ENCODE measurements at places on chromosomes 7 and 10. TPM values are rescaled to one million over a fixed set of nuclear protein-coding genes. Genes with fewer than 3 reads are reported as not detected.

GRCh38 chr10:95830044-95830443, 74.1 kb downstream of the ENTPD1 start:
- no peak for DNase-seq
- H3K4me3 ChIP-seq, result no peak overlapping the region
- H3K36me3 ChIP-seq, result no peaks in the 10 kb centered on the region
- H3K4me1 ChIP-seq, result peaks cover 7% of the 10 kb centered on the region

DNA sequence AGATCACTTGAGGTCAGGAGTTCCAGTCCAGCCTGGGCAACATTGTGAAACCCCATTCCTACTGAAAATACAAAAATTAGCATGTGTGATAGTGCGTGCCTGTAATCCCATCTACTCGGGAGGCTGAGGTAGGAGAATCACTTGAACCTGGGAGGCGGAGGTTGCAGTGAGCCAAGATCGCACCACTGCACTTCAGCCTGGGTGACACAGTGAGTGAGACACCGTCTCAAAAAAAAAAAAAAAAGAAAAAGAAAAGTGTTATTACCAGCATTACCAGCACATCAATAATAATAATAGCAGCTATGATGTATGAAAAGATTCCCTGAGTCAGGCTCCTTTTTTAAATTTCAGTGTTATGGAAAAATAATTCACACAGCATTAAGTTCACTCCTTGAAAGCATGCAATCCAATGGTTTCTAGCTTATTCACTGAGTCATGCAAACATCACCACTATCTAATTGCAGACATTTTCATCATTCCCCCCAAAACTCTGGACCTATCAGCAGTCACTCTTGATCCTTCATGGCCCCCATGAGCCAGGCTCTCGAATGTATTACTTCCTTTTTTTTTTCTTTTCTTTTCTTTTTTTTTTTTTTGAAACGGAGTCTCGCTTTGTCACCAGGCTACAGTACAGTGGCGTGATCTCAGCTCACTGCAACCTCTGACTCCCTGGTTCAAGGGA, 228.4 kb downstream of the FANK1 start:
- H3K4me3 ChIP-seq, result no peak overlapping the region
- no peak overlapping the region for H3K27ac ChIP-seq
- no peaks in the 10 kb centered on the region for H3K36me3 ChIP-seq
- H3K4me1 ChIP-seq, result no peaks in the 10 kb centered on the region
- DNase-seq, result no peak

ASB10 gene
- not detected for total RNA-seq

DNA sequence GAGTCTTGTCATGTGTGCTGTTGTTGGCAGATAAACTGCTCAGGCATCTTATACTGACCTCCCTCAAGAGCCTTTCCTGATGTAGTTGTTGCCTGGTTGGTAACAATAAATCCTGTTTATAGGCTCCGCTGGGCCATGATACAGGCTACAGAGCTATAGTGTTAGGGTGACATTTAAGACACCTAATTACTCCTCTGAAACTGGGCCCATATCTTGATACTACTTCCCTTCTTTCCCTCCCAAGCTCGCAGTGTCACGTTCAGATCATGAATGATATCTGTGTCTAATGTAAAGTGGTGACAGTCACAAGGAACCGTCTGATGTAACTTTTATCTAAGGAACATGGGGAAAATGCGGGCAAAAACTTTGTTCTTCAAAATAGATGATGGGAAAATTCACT, 35.4 kb downstream of the CROT start:
- no peak for DNase-seq
- no peaks in the 10 kb centered on the region for H3K4me1 ChIP-seq
- no peak overlapping the region for H3K4me3 ChIP-seq
- H3K27me3 ChIP-seq, result no peaks in the 10 kb centered on the region

DNA sequence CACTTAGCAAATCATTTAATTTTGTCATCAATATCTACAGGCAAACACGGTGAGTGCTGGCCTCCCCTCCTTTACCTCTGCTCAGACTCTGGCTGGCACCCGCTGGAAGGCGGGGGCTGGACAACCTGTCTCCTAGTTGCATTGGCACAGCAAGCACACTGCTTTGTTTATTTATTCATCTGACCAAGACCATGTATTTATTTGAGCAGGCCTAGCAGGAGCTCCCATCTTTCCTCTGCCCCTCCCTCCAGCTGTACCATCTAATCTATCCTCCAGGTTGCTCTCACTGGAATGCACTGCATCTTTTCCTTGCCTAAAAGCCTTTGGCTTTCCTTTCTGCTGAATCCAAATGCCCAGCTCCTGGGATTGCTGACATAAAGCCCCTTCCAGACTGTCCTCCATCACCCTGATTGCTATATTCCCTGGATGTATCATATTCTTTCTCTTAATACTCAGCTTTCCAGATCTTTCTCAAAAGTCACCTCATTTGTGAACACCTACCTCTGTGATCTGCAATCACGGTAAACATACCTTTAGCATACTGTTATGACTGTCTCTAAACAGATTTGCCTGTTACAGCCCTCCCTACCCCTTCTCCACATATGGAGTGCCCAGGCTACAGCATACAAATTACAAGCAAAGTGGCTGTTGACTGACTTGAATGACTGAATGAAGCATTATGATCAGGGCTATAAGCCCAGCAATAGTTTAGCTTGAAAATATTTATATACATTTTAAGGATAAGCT, 9.6 kb downstream of the ELMO1 start:
- H3K4me3 ChIP-seq, result no peak overlapping the region
- no peaks in the 10 kb centered on the region for H3K36me3 ChIP-seq
- no peaks in the 10 kb centered on the region for H3K27me3 ChIP-seq
- no peak for DNase-seq
- no peak overlapping the region for H3K27ac ChIP-seq

GRCh38 chr7:79528421-79528820, 75.0 kb upstream of the MAGI2 start:
- H3K27me3 ChIP-seq, result no peaks in the 10 kb centered on the region
- no peak overlapping the region for H3K27ac ChIP-seq
- no peaks in the 10 kb centered on the region for H3K4me1 ChIP-seq
- no peak for DNase-seq
- H3K36me3 ChIP-seq, result no peaks in the 10 kb centered on the region

DNA sequence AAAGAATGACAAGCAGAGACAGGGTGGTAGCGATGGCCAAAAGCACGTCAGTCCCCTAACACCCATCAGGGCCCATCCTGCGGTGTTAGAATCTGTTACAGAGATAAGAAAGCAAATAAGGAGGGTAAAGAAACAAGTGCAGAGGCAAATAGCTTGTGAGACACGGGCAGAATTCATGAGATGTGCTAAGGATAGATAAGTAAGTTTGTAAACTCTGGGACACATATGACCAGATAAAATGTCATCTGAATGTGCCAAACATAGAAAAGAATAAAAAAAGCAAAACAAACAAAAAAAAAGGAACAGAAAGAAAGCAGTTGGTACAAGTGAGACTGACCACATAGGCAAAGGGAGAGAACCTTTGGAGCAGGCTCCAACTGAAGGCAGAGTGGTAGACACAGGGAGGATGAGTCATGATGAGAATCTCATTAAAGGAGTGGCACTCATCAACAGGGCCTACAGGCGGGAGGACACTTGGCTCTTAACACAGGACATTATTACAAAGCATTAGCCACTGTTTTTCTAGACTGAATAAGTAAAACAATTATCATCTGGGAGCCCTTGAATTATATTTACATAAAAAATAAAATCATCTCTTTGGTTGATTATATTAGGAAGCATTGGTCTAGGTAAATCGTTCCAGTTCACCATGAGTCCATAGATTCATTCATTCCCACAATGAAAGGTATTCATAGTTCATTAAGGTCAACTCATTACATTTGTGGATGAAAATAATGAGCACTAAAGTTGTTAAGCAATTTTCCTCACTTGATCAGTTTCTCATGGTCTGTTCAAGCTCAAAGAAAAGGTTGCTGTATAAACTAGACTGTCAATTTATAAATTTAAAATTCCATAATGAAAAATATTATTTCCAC, 21.5 kb upstream of the EPHB6 start:
- H3K27me3 ChIP-seq, result no peaks in the 10 kb centered on the region
- H3K27ac ChIP-seq, result no peak overlapping the region
- no peak for DNase-seq
- H3K4me1 ChIP-seq, result no peaks in the 10 kb centered on the region
- H3K4me3 ChIP-seq, result no peak overlapping the region

GRCh38 chr7:134684165-134684564, 37.5 kb downstream of the BPGM start:
- no peaks in the 10 kb centered on the region for H3K27me3 ChIP-seq
- DNase-seq, result no peak
- no peak overlapping the region for H3K27ac ChIP-seq
- no peaks in the 10 kb centered on the region for H3K4me1 ChIP-seq
- no peaks in the 10 kb centered on the region for H3K36me3 ChIP-seq
- H3K4me3 ChIP-seq, result no peak overlapping the region

- H3K4me3 ChIP-seq, result no peak overlapping the region
- H3K27ac ChIP-seq, result no peak overlapping the region
- H3K4me1 ChIP-seq, result no peaks in the 10 kb centered on the region
Measured at GRCh38 chr10:115483294-115483693, 390.1 kb downstream of the ATRNL1 start.

HMX2 gene
- total RNA-seq, result not detected

Measured in upper lobe of left lung (tissue), 6 donors.